ENCODE measurements at places on chromosomes 3 and 15.

- DNase-seq = no peak
These were observed 117.0 kb downstream of the FILIP1L start for GRCh38 chr3:99997293-99997692.

- DNase-seq = no peak
These were observed 136.5 kb downstream of the MAP2K5 start for GRCh38 chr15:67678993-67679392.

DNA sequence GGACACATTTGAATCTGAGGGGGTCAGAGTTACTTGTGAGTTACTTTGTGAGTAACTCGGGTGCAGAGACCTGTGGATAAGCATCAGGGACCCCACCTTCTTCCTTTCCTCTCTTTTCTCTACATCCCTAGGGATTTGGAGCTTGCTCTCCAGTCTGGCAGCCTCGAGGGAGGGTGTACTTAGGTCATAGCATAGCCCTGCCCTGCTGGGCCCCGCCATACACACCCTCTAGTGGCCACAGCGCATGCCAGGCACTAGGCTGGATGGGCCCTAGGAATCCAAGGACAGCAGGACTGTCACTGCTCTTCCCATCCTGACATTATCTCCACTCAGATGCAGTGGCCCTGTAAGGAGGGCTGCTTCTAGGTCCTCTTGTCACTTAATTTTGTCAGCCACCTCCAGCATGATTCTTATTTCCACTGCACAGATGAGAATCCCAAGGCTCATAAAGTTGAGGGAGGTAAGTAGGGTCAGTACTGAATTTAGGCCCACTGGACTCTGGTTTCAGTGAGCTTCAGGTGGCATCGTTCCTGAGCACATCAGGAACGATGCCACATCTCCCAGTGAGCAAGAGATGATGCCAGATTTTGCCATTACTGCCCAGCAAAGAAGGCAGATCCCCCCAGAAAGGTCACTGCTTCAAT lies 3.6 kb upstream of the SMAD6 start:
- DNase-seq = no peak

- DNase-seq = no peak
These were observed 17.3 kb downstream of the BOC start for GRCh38 chr3:113228498-113229286.

All from T-helper 17 cell (primary cell).